ENCODE measurements at places on chromosomes 3 and 15. TPM values are rescaled to one million over a fixed set of nuclear protein-coding genes. Genes with fewer than 3 reads are reported as not detected.

Gene LMLN
- total RNA-seq: 4.4 TPM

Gene SLC28A1
- not detected for total RNA-seq

Gene STRA6
- total RNA-seq: not detected

Gene RNU5B-1
- not detected for total RNA-seq

Gene ZNF502
- 2.2 TPM for total RNA-seq

Gene MCF2L2
- 27.2 TPM for total RNA-seq

Gene MEX3B
- 1.4 TPM for total RNA-seq

Gene CHL1
- total RNA-seq: 0.97 TPM

Gene SI
- not detected for total RNA-seq

Gene GXYLT2
- total RNA-seq: not detected

Gene DYNLT2B
- 6.8 TPM for total RNA-seq

Gene NR1I2
- total RNA-seq: not detected

Gene ERICH6
- total RNA-seq: 1.6 TPM

Gene LRRIQ4
- not detected for total RNA-seq

Gene SERPINI2
- not detected for total RNA-seq

Gene CCRL2
- 2.4 TPM for total RNA-seq

Gene KNG1
- not detected for total RNA-seq

Gene ATP2C1
- 57.9 TPM for total RNA-seq

Gene SLC6A11
- not detected for total RNA-seq

Gene SECISBP2L
- 49.4 TPM for total RNA-seq

Gene PLA2G4E
- not detected for total RNA-seq

Gene TMEM108
- total RNA-seq: not detected

Gene FBXW12
- not detected for total RNA-seq

All from T-helper 17 cell (primary cell).